ENCODE measurements at places on chromosomes 12 and 14.

GRCh38 chr12:49973361-49973830 lies 649 bp downstream of the AQP6 start:
- no peak for DNase-seq

DNA sequence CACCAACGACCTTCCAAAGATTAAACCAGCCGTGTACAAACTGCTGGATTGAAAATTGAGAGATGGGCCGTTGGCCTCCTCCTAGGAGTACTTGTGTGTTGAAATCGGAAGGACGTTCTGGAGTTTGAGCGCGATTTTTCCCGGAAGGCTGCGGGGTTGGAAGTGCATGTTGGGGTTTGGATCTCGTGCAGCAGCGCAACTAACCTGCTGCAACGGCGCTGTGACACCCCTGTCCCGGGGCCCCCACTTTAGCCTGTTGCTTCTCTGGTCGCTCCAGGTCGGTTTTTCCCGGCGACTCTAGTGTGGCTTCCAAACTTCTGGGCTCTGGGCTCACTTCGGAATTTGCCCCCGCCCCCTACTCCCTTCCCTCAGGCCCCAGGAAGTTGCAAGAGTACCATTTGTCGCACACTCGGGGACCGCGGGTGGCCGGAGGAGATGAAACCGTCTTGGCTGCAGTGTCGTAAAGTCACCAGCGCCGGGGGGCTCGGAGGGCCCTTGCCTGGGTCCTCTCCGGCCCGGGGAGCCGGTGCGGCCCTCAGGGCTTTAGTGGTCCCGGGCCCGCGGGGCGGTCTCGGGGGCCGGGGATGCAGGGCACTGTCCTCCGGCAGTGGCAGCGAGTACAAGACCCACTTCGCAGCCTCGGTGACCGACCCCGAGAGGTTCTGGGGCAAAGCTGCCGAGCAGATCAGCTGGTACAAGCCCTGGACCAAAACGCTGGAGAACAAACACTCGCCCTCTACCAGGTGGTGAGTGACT lies at the start of gene ACSS3:
ACSS3 (plus strand) TSS at position 394 of the 756 bp plus-strand sequence; CDS start at position 436, 42 bp downstream.
- no peak for DNase-seq

- no peak for DNase-seq
Observed at GRCh38 chr12:116245189-116245588, 32.3 kb downstream of the MED13L start.

- peak; percentile 36 for DNase-seq
Observed at GRCh38 chr12:14167005-14167628, 185.7 kb upstream of the GRIN2B start.

- DNase-seq, result no peak
Observed at GRCh38 chr14:23704890-23705289, 68.7 kb downstream of the DHRS2 start.

GRCh38 chr12:71282925-71283324 lies 125.1 kb upstream of the TSPAN8 start:
- no peak for DNase-seq

- no peak for DNase-seq
Observed at GRCh38 chr12:108482717-108483212, 32.3 kb upstream of the FICD start.

DNA sequence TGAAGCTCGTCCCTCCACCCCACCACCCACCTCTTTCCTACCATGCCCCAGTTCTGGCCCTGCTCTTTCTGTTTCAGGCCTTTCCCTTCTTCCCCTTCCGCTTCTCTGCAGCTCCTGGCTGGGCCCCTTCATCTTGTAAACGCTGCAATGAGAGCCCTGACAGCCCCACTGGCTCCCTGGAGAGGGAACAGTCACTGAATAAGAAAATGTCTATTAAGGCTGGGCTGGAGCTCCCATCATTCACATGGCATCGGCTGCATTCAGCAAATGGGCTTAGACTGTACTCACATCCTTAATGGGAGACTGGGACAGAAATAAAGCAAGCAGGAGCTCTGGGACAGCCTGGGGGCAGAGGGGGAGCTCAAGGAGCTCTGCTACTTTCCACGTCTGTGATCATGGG lies 45.2 kb upstream of the TUNAR start:
- DNase-seq, result no peak

DNA sequence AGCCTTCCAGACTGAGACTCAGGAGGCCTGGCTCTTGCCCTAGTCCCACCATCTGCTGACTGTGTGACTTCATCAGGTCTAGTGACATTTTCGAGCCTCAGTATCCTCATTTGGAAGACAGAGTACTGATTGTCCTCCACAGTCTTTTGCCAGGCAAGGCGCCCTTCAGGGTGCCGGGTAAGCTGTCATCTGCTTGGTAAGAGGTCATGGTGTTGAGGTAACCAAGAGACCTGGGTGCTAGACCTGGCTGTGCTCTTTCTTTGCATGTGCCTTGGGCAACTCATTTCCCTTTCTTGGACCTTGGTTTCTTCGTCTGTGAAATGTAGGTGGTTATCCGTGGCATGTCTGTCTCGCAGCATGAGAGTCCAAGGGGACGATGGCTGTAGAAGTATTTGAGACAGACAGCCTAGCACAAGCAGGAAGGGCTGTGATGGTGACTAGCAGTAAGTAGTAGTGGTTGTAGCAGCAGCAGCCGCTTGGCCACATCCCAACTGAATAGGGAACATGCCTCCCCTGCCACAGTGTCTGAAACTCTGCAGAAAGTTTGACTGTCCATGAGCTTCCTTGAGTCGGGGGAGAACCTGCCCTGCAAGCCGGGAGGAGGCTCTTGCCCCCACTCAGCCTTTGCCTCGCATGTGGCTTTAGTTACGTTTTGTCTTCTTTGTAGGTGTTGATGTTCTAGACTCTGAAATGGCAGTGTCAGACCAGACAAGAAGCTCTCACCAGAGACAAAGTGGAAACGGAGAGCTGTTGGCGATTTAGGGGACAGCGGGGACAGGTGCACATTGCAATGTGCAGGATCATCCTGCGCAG lies 40.3 kb downstream of the EVL start:
- peak; percentile 70 for DNase-seq

DNA sequence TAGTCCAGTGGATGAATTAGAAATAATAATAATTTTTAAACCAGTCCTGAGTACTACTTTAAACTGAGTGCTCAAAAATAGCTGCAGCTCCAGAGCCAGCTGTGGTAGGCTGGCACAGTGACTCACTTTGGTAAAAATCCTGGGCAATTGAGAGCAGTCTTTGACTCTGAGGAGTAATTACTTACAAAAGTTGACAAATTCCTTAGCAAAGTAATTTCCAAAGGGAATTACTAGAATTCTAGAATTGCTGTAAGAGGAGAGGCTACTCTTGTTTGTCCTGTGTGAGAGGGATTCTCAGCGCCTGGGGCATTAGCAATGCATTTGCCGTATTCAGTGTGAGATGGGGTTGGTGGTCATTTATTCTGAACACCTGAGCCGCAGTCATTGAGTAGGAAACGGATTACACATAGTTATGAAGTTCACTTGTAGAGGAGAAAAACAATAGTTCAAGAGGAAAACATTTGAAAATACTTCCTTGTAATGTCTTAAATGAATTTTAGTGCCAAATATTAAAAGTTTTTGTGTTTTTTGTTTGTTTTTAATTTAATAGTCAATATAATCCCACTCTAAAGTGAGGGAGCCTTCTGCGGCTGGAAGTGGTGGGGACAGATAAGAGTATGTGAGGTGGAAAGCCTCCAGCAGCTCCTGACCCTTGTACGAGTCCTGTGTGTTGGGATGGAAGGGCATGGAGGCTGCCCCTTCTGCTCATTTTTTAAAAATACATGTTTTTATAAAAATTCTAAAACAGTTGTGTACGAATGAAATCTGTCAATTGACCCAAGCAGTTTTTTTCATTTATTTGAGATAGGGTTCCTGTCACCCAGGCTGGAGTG lies 41.9 kb downstream of the EID3 start:
- DNase-seq, result no peak

GRCh38 chr14:74879427-74880182 lies 2.1 kb upstream of the DLST start:
- DNase-seq, result no peak

DNA sequence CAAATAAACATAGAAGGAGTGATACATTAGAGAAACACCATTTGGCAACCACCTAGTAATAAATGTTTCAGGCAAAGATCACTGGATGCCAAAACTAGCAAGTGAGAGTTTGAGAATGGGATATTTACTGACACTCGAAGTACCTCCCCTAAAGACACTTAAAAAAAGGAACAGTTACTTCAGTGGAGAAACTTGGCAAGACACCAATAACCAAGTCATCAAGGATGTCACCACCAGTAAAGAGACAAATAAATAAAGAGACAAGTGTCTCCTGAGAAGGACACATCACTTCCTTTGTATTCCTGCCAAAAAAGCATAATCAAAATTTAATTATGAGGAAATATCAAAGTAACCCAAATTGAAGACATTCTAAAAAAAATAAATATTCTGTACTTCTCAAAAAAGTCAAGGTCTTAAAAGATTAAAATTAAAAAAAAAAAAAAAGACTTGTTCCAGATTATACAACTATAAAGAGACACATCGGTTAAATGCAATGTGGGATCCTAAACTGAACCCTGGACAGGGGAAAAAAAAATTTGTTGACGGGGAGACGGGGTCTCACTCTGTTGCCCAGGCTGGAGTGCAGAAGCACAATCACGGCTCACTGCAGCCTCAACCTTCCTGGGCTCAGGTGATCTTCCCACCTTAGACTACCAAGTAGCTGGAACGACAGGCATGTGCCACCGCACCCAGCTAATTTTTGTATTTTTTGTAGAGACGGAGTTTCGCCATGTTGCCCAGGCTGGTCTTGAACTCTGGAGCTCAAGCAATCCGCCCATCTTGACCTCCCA lies 26.4 kb downstream of the TM7SF3 start:
- peak; percentile 59 for DNase-seq

- DNase-seq, result no peak
Observed at GRCh38 chr12:4108803-4109345, 164.7 kb upstream of the CCND2 start.

- DNase-seq, result no peak
Observed at GRCh38 chr14:72617391-72618031, 276.4 kb downstream of the DPF3 start.

- DNase-seq, result no peak
Observed at GRCh38 chr12:89461190-89461589, 63.4 kb downstream of the GALNT4 start.

DNA sequence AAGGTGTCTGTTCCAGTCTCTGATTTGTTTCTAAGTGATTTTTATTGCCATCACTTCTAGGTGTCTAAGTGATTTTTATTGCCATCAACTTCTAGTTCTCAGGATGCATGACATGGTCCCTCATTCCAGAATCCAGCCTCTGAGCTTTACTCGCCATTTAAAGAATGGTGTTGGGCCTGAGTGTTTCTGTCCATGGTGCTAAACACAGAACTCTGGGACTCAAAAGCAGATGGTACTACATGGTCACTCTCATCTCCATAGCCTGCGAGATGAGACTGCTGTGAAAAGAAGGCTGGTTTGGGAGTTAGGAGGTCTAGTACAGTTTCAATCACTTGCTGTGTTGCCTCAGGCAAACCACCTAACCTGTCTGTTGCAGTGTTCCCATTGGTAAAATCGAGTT lies 276.6 kb downstream of the NRXN3 start:
- no peak for DNase-seq

DNA sequence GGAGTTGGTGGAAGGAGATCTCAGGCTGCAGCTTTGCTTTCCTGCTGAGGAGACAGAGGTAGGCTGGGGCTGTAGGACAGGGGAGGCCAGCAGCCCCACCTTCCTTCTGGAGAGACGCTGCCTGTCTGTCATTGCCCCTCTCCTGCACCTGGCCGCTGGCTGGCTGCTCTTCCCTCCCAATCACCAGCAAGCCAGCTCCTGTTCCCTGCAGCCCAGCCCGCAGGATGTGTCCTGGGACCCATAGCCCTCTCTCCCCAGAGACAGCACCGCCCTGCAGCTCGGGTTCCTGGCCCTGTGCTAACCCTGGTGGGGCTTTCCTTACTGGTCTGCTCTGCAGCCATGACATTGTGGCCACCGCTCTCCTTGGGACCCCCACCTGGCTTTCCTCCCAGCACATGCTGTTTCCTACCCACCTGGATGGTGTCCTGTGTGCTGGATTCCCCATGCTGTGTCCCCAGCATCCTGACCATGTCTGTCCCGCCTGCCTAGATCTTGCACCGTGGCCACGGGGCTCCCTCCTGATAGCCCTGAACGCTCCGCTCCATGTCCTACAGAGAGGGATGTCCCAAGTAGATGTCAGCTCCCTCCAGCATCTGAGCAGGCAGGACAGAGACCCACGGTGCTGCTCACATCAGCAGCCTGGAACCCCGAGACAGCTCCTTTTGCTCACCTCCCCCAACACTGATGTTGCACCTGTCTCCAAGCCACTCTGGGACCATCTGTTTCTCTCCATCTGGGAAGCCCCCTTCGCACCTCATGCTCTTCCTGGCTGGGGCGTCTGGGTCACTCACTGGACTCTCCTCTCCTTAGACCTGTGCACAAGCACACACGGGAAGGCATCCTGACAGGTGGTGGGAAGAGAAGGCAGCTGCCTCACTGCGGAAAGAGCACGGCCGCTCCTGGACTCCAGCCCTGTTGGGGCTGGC lies 1.1 kb upstream of the MTA1 start:
- no peak for DNase-seq
